ENCODE measurements at places on chromosomes 5 and 9.

GRCh38 chr9:108439947-108440346 lies 415.8 kb downstream of the ACTL7B start:
- DNase-seq, result no peak

DNA sequence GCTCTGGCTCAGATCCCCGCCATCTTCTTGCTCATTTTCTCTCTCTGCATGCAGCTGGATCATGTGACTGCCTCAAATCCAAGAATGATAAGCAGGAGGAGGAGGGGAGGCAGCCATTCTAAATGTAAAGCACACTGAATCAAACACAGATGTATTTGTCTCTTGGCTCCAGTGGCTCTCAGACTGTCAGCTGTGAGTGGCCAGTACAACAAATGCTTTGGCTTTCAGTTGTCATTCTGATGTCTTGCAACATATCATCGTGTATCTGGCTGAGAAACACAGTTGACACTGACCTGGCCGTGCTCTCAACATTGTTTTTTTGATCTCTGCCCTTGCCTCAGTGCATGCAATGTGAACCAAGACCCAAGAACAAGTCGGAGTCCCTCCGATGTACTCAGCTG lies 233.1 kb downstream of the ADAMTSL1 start:
- no peak for DNase-seq

GRCh38 chr5:146669656-146670055 lies 153.7 kb upstream of the GPR151 start:
- DNase-seq, result no peak

DNA sequence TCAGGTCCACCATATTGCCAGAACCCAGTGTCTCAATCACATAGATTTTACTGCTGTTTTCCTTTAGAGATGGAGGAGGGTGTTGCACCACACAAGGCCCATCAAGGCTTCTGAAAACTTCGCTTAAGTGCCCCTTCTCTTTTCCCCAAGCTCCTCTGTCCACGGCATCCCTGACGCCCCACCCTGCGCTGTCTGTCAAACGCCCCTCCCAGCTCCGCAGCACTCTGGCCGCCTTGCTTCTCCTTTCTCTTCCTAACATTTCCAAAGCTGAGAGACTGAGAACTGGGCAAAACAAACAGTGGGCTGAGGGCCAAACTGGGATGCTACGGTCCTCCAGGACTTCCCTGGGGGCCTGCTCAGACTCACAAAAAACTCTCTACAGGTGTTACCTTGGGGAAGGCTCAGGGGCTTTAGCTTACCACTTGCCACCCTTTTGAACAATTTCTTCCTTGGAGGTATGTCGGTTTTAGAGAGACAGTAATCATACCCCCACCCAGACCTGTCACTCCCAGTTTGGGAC lies 28.3 kb upstream of the ERGIC1 start:
- no peak for DNase-seq

DNA sequence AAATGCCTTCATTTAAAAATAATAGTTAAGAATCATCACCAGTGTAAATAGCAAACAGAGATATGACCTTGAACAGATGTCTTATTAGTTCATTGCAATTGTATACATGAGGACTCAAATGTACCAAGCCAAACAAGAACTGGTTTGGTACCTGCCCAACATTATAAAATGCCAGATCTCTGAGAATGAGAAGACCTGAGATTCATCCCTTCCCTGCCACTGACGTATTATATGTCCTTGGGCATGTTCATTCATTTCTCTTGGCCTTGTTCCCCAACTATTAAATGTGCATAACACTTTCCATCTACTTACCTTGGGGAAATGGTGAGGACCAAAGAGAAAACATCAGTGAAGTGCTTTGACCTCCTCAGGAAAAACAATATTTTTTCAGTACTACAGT lies 33.6 kb upstream of the ERBIN start:
- DNase-seq, result no peak

DNA sequence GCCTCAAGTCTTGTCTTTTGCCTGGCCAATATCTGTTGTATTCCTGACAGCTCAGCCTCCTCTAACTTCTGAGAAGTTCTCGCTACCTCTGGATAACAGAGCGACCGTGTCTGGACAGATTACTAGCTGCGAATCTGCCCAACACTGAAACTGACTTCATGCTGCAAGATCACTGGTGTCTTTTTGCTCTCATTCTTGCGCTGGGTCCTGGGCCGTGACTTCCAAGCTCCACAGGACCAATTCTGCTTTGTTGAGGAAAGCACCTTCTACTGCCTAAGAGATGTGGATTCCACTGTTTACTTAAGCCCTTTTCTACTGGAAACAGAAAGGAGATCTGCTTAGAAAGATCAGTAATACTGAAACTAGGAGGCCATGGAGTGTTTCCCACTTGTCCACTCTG lies 978.8 kb upstream of the DMAC1 start:
- DNase-seq, result no peak

DNA sequence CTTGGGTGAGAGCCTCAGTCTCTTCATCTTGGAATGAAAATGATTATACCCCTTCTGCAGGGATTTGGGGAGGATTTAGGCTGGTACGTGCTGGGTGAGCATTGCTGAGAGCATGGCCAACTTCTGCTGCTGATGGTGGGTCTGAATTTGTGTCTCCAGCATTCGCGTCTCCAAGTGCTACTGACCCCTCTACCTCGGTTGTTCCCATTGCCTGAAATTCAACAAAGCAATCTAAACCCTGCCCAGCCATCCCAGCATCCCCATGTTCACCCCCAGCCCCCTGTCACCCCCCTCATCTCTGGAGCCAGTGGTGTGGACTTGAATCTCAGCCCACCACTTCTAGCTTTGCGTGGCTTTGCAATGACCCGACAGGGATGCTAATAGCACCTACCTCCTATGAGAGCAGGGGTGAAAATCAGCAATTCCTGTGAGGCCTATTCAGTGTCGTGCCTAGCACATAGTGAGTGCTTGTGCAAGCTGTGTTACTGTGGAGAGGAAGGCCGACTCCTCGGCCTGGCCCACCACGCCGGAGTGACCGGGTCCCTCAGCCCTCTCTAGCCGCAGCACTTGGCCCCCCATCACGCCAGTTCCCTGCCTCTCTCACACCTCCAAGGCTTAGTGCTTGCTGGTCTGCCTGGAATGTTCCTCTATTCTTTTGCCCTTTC lies 43.4 kb upstream of the SH3PXD2B start:
- no peak for DNase-seq

DNA sequence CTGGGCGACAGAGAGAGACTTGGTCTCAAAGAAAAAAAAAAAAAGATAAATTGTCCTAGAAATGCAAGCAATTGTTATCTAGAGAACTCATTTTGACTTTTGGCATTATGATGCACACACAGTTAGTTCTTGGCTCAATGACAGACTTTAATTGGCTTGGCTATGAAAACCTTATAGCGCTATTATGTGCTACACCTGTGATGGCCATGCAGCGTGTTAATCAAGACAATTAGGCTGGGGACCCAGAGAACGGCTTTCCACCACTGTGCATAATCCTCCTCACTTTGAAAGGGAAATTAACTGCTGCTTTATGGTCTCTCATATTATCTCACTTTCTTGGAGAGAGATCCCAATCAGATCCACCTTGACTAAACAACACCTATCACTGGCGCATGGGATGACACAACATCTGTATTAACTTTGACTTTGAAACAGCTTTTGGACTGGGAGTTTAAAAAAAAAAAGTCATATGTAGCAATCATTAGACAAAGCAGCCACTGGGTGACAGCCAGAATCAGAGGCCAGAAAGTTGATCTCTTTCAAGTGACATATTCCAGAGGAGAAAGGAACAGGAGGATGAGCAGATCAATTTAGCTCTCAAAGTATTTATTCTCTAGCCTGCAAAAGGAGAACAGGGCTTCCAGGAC lies 132.5 kb downstream of the PPP2R2B start:
- DNase-seq, result no peak

DNA sequence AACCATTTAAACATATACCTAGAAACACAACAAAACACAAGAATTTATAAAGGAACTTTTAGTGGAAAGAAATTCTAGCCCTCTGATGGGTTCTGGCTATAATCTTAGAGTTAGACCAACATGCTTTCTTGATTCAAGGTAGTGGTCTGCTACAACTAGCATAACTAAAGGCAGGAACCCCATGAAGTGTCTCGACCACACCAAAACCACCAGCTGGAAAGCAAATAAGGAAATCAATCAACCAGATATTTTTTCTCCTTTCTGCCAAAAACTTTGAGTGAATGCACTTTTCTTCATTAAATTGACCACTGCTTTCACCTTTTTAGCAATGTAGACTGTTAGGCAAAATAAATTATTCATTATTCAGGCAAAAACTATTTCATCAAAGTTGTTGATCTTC lies 346.4 kb downstream of the EBF1 start:
- DNase-seq, result no peak

DNA sequence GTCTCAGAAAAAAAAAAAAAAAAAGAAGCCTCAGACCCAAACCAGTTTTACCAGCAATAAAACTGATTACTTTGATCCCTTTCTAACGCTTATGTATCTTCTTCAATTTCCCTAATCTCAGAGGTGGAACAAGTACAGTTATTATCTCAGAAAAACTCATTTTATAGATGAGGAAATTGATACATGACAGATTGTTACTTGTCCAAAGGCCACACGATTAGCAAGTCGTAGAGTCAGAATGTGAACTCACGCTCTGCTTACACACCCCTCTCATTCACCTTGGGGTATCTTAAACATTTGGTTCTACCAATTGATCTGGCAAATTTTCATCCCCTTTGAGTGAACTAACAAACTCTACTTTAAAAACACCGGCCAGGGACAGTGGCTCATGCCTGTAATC lies 110.2 kb downstream of the SUSD1 start:
- no peak for DNase-seq

DNA sequence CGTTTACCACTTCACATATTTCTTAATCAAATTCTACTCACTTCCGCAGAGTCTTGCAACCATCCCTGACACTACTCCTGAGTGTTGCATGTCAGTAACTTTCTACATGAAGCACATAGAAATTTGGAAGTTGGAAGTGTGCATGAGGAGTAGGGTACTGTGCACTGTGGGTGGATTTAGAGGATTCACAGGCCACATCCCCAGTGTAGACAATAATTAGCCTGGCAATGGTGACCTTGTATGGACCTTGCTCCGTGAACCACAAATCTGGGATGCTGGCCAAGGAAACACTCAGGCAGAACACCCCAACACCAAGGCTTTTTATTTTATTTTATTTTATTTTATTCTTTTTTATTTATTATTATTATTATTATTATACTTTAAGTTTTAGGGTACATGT lies 25.5 kb downstream of the CTSL start:
- no peak for DNase-seq

DNA sequence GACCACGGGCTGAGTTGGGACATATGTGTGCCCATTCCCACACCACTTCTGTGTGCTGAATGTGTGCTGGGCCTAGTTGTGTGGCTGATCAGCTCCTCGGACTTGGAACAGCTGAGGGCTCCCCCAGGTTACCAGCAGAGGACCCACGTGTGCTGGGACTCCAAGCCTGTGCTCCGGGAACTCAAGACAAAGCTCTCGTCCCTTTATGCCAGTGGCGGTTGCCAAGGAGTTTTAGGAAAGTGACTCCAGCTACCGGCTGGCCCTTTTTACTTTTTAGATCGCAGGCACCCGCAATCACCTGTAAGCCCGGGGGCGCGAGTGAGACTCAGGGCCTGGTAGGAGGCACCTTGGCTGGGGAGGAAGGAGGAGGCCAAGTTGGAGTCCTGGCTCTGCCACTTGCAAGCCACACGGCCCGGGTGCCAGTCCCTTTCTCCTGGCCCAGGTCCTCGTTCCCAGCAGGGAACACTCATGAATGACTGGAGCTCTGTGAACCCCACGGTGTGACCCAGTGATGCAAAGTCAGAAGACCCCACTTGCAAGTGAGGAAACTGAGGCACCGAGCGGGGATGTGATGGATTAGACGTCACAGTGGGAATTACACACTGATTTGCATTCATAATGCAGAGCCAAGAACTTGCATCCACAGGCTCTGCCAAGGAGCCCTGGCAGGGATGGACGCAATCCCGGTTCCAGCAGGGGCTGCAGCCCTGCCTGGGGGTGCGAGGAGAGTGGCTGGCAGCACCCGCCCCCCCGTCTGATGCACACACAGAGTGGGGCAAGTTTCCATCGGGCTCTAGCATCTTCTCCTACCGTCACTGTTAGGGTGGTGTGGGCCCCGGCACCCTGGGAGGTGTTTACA lies 26.9 kb downstream of the CRB2 start:
- DNase-seq, result no peak

DNA sequence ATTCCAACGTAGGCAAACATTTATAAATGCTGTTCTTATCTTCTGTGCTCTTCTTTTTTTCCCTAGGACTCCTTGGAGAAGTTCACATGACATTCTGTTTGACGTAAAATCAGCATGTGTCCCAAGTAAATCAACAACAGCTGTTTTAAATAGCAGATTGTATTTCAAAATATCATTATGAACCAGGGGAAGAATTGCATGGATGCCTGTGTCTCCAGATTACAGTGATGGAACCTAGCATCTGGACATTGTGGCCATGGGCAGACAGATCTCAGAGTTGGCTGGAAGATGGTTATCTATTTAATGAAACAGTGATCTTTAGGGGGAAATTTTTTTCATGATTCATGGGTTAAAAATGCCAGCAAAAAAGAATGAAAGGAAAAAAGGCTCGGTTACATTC lies 222.0 kb downstream of the MAN2A1 start:
- DNase-seq, result no peak

- no peak for DNase-seq
Observed at GRCh38 chr9:3850098-3850497, 324.3 kb upstream of the RFX3 start.

DNA sequence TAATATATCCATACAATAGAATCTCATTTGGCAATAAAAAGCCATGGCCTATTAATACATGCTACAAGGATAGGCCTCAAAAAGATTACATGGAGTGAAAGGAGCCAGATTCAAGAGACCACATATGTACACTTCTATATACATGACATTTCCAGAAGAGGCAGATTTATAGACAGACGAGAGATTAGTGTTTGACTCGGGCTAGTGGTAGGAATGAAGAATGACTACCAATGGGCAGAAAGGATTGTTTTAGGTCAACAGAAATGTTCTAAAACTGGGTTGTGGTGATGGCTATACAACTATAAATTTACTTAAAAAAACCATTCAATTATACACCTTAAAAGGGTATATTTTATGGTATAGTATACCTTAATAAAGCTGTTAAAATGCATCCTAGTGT lies 41.9 kb downstream of the SETX start:
- DNase-seq, result no peak

DNA sequence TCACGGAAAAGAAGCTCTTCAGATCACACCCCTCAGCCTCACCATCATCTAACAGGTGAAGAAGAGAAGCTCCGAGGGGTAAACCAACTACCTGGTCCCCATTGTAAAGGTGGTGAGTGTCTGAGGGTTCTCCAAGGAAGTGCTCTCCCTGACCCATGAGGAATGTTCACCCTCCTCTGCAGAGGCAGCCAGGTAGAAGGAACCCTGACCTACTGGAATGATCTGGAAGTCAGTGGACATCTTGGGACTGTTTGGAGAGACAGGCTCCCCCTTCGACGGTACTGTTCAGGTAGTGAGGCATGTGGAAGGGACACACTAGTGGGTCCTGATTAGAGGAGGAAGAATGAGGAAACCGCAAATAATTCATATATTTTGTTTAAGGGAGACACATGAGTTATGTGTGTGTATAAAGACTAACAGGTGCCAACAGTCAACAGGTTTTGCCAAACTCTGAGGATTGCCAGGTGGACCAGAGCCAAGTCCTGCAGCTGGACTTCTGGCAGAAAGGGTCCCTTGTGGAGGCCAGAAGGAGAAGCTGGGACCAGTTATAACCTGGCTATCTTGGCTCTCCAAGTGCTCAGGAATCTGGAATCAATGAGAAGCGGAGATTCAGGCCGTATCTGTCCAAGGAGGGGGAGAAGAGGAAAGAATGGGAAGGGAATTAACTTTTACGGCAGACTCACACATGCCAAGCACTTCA lies 3.0 kb upstream of the ZBTB34 start:
- no peak for DNase-seq
